NCI-H2081 (cell line): ENCODE measurements at places on chromosomes 7 and 10.

- DNase-seq = peak; percentile 61
Observed at GRCh38 chr7:106047818-106048705, 64.0 kb downstream of the SYPL1 start.

GRCh38 chr7:44154703-44155102 is 13.6 kb upstream of the MYL7 start:
- no peak for DNase-seq

- DNase-seq = no peak
Observed at GRCh38 chr10:133143200-133143533, 16.9 kb upstream of the KNDC1 start.

DNA sequence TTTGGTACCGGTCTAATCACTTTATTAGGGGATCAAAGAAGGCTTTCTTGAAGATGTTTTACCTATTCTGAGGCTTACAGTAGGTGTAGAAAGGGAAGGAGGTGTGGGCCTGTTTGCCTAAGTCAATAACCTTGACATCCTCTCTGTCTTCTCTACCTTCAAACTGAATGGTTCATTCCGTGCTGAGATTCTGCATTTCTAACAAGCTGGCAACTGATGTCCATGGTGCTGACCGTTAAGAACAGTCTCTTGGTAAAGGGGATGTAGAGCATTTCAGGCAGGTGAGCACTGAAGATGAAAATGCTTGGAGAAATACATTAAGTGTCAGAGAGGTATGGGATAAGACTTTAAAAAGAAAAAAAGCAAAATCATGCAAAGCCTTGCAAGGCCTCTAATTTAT is 51.5 kb upstream of the DGKB start:
- no peak for DNase-seq

GRCh38 chr7:66182920-66183319 is 22.2 kb upstream of the TPST1 start:
- no peak for DNase-seq

- no peak for DNase-seq
Observed at GRCh38 chr10:97892506-97892905, 42.9 kb downstream of the GOLGA7B start.

GRCh38 chr7:147078312-147078711 is 961.7 kb downstream of the CNTNAP2 start:
- peak; percentile 6 for DNase-seq

DNA sequence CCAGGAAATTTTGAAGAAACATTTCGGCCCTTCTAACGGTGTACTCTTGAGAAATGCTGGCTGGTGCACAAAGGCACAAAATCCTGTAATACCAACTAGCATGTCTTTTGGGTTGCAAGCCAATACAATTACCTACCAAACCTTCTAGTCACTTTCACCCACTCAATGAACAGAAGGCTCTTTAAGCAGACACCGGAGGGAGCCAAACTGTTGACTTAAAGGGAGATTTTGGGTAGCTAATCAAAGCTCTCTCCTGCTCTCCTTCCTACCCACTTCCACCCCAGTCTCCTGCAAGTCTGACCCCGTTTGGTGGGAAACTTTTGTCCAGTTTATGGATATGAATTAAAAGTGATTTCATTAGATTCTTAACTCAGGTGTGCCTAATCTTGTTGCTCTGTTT is 24.0 kb downstream of the GRM3 start:
- peak; percentile 58 for DNase-seq

GRCh38 chr10:8242295-8242872 is 187.9 kb downstream of the GATA3 start:
- DNase-seq = no peak

DNA sequence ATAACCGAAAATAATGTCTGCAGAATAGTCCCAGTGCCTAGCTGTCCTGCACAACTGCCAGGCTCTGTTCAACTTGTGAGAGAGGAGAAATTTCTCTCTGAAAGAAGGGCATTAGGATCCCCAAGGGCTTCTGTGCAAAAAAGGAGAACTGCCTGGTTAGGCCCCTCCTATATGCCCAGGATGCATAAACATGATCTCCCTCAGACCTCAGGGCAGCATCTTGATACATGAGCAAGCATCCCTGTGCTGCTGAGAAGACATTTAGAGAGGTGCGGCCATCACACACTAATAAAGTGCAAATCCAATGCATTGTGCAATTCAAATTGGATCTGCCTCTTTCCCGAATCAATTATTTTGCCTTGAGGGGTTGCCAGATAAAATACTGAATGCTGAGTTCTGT is 553.6 kb downstream of the TNS3 start:
- no peak for DNase-seq

- no peak for DNase-seq
Observed at GRCh38 chr7:112097524-112097923, 108.7 kb downstream of the DOCK4 start.

GRCh38 chr7:127417346-127417745 is 24.8 kb upstream of the ZNF800 start:
- DNase-seq = no peak

DNA sequence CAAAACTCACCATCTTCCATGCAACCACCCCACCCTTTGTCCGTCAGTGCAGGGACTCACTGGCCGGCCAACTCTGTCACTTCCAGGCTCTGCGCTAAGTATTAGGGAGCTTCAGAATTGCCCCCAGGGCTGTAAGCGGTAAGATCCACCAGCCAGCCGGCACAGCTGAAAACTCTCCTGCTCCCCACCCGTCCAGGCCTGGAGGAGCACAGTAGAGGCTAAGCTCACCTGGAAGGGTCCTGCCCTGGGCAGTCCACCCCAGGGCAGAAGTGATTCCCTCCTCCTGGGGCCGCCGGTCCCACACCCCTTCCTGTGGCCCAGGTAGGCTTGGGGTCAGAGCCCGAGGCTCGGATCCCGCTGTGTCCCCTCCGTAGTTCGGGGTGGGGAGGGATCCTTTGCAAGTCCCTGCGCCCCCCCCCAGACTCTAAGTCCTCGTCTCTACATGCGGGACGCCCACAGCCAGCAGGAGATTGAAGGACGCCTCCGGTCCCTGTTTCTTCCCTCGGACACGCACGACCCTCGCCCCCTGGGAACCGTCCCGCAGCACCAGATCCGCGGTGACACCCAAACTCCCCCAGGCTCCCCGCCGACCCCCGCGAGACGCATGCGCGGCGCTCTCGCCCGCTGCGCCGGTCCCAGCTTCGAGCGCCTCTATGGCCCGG is 138.9 kb downstream of the ARHGAP22 start:
- DNase-seq = no peak

GRCh38 chr7:36278620-36279172 is 111.0 kb upstream of the ANLN start:
- peak; percentile 64 for DNase-seq

DNA sequence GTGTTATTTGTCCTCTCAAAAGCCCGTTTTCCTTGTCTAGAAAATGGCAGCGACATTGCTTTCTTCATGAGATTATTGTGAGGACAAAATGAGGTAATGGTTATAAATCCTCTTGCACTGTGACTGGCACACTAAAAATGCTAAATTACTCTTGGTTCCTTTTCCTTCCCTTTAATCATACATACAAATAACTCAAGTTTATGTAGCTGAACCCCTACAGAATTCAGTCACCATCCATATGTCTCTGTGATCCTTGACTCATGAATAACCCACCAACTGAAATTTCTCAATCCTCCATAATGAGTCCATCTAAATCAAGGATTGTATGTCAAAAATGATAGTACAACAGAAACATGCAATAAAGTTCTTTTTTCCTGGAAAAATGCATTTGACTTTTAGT is 71.3 kb upstream of the VWC2 start:
- no peak for DNase-seq
